ENCODE measurements at places on chromosomes 3 and 15. TPM values are rescaled to one million over a fixed set of nuclear protein-coding genes. Genes with fewer than 3 reads are reported as not detected.

AADACL2 gene
- total RNA-seq = not detected

- no peak for DNase-seq
- H3K27ac ChIP-seq = peak overlapping the region; percentile 92
- H3K4me3 ChIP-seq = peak overlapping the region; percentile 92
These were observed 507 bp downstream of the DIPK2A start for GRCh38 chr3:143972155-143972504.

GRCh38 chr3:51970606-51971300 is 3.1 kb downstream of the ABHD14B start:
- no peak overlapping the region for H3K27ac ChIP-seq
- no peak overlapping the region for H3K4me3 ChIP-seq
- no peaks in the 10 kb centered on the region for H3K27me3 ChIP-seq
- DNase-seq = no peak

GRCh38 chr15:28960979-28961378 is 75.2 kb downstream of the APBA2 start:
- no peak for DNase-seq
- H3K27ac ChIP-seq = peak overlapping the region; percentile 4
- no peaks in the 10 kb centered on the region for H3K27me3 ChIP-seq

ZMYND10 gene
- total RNA-seq = 0.39 TPM

- no peaks in the 10 kb centered on the region for H3K4me1 ChIP-seq
- DNase-seq = no peak
- no peak overlapping the region for H3K4me3 ChIP-seq
- H3K27ac ChIP-seq = no peak overlapping the region
- no peaks in the 10 kb centered on the region for H3K36me3 ChIP-seq
These were observed 14.3 kb upstream of the MOBP start for GRCh38 chr3:39453134-39453533.

GRCh38 chr15:67115586-67115969 is 50.2 kb downstream of the SMAD3 start:
- no peaks in the 10 kb centered on the region for H3K27me3 ChIP-seq
- peak overlapping the region; percentile 56 for H3K27ac ChIP-seq
- peaks cover 69% of the 10 kb centered on the region for H3K4me1 ChIP-seq
- no peak for DNase-seq

DNA sequence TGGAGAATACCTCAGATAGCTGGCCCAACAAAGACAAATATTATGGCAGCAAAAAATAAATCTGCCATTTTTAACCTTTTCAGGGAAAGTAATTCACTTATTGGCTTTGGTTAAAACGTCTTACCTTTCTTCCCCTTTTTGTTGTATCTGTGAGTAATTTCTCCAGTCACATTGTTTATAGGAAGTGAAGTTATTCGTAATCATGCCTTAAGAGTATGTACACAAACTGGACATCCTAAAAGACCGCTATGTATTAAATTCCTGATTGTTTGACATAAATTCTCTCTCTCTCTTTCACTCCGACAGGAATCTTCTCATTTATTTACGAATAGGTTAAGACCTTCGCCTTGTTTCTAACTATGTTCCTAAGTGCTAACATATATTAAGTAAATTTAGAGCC is 474.0 kb downstream of the MECOM start:
- H3K27me3 ChIP-seq = peaks cover 10% of the 10 kb centered on the region
- H3K4me3 ChIP-seq = no peak overlapping the region
- DNase-seq = no peak

U2SURP gene
- 201 TPM for total RNA-seq

RBPMS2 gene
- total RNA-seq = not detected

DNA sequence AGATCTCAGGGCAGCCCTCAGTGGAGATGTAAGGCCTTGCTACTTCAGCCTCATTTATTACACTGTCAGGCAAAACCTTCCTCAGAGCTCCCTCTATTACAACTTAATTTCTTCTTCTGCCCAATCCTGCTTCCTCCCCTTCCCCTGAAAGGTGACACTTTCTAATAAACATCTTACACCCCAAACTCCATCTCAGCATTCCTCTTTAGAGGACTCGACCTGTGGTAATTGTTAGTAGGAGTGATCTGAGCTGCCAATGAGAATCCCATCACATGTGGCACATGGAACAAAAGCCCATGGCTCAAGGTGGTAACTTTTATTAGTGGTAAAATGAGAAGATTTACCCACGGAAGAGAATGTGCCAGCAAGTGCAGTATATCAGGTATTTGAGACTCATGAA is 29.8 kb downstream of the DTWD1 start:
- DNase-seq = no peak
- H3K4me3 ChIP-seq = no peak overlapping the region
- no peaks in the 10 kb centered on the region for H3K27me3 ChIP-seq
- no peak overlapping the region for H3K27ac ChIP-seq
- peaks cover 3% of the 10 kb centered on the region for H3K36me3 ChIP-seq

DNA sequence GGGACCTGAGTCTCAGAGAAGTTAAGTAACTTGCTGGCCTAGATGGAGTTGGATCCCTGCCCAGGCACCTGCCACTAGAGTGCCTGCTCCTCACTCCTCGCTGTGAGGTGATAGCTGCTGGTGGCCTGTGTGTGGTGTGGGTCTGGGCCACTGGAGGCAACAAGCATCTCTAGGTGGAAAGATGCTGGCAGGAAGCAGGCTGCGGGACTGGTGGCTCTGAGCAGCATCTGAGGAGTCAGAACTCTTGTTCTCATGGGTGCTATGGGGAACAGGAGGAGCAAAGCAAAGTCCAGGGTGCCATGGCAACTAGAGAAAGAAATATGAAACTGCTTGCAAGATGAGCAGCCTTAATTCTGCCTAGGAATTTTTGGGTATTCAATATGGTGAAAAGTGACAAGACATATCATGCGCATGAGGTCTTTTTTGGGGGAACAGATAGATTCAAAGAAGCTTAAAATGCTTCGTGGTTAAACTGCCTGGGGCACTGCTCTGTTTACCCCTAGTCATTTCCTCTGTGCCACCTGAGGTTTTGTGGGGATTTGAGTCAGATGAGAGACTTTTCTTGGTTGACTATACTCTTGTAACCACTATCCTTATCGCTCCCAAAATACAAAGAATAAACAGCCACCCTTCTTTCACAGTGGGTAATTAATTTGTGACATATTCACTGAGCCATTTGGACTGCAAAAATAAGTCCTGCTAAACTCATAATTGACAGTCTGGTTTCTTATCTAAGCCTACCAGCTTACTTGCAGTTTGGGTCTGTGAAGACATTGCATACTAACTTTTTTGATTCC is 50.3 kb downstream of the MED12L start:
- H3K4me1 ChIP-seq = peaks cover 20% of the 10 kb centered on the region
- no peak overlapping the region for H3K4me3 ChIP-seq
- peak overlapping the region; percentile 43 for H3K27ac ChIP-seq
- H3K36me3 ChIP-seq = no peaks in the 10 kb centered on the region
